NCI-H1694 (cell line): ENCODE measurements at places on chromosomes 2 and 18.

- DNase-seq = no peak
These were observed 15.3 kb upstream of the UGT1A9 start for GRCh38 chr2:233656443-233656842.

DNA sequence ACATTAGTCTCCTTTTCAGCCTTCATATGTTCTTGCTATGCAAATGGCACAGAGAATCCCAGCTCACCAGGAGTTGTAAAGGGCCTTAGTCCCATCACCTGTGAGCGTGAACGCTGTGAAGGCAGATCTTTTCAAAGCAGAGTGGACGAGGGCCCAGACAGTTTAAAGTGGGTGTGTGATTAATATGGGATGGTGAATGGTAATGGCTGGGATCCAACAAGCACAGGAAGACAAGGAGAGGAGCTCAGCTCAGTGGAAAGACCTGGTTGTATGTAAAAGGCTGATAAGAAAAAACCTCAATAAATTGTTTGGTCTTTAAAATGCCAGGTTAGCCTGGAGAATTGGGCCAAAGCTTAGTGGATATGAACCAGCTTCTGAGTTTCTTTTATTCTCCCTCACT, 326.2 kb downstream of the NYAP2 start:
- DNase-seq = no peak

DNA sequence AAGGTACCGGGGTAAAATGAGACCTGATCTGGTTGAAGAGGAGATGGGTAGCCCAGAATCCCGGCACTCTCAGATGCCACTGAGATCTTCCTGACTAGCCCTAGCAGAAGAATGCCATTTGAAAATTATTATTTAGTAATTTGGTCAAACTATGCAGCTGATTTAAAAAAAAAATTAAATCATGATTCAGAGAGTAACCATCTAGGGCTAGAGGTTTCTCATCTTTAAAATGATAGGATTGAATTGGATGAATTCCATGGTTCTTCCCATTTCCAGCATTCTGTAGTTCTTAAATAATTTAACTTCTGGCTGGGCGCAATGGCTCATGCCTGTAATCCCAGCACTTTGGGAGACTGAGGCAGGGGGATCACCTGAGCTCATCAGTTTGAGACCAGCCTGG, 106.1 kb downstream of the MYO1B start:
- DNase-seq = no peak

- no peak for DNase-seq
These were observed 39.0 kb downstream of the RNF152 start for GRCh38 chr18:61853855-61854254.

- no peak for DNase-seq
These were observed 63.9 kb downstream of the LRRFIP1 start for GRCh38 chr2:237691029-237691907.

- DNase-seq = no peak
These were observed 136.2 kb downstream of the LCLAT1 start for GRCh38 chr2:30583204-30583749.

GRCh38 chr2:183684686-183685085, 560.4 kb downstream of the NUP35 start:
- no peak for DNase-seq

DNA sequence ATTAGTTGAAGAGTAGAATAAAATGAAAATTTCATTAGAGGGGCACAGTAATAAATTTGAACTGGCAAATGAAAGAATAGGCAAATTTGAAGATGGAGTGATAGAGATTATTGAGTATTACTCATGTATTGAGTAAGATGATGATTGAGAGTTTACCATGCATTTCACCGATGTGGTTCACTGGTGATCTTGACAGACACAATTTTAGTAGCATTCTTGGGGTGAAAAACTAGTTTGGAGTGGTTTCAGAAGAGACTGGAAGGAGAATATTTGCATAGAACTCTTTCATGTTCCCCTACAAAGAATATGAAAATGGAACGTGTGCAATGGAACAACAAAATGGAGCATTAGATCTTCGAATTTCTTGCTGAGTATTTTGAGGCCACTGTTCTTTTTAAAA, 121.4 kb downstream of the ASXL3 start:
- no peak for DNase-seq

GRCh38 chr2:239814861-239815601, 210.1 kb downstream of the NDUFA10 start:
- no peak for DNase-seq

DNA sequence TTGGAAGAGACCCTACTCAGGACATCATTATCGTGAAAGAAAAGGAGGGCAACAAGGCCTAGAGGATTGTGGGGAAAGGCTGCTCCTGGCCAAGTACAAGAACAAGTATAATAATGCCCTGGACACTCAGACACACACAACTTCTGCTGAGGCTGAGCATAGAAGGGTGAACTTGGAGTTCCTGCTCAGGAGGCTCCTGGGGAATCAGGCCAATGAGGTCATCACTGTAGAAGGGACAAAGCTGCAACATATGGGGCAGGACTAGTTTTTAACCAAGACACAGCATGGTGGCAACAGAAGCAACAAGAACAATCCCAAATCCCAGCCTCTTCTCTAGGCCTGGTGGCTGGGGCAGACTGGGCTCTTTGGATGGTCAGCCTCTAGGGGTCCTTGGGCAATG, 102.6 kb downstream of the POLR1A start:
- DNase-seq = no peak

GRCh38 chr2:150188800-150189199, 298.7 kb downstream of the RND3 start:
- DNase-seq = no peak

DNA sequence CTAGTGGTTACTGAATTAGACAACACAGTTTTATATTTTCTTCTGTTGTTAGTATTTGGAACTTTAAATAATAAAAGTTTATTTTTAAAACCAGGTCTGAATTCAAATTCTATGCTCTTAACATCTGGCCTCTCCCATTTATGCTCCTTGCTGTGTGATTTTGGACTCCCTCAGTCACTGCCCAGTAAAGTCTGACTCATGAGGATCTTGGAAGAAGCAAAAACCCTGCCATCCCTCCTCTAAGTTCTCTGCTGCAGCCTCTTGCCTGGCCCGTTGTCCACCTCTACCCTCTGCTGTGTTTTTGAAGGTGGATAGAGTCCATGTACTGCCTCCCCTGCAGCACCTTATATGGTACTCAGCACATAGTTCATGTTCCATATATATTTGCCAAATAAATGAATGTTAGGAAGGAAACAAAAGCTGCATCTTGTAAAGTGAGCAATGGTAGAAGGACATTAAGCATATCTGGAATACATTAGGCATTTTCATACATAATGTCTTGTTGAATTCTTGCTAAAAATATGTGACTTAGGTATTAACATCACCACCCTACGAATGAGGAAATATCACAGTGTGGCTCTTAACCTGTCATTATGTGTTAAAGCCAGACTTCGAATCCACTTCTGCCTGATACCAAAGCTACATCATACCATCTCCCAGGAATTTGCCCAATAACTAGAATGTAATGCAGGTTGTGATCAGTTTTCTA, 62.1 kb downstream of the THNSL2 start:
- DNase-seq = no peak

- DNase-seq = no peak
These were observed 201.6 kb downstream of the ERBB4 start for GRCh38 chr2:212337036-212337435.

GRCh38 chr2:135454608-135455007, 76.4 kb downstream of the ZRANB3 start:
- DNase-seq = no peak

- DNase-seq = no peak
These were observed 187.4 kb upstream of the NCKAP5 start for GRCh38 chr2:133755480-133756300.

GRCh38 chr2:108942888-108943287, 46.1 kb downstream of the EDAR start:
- no peak for DNase-seq

DNA sequence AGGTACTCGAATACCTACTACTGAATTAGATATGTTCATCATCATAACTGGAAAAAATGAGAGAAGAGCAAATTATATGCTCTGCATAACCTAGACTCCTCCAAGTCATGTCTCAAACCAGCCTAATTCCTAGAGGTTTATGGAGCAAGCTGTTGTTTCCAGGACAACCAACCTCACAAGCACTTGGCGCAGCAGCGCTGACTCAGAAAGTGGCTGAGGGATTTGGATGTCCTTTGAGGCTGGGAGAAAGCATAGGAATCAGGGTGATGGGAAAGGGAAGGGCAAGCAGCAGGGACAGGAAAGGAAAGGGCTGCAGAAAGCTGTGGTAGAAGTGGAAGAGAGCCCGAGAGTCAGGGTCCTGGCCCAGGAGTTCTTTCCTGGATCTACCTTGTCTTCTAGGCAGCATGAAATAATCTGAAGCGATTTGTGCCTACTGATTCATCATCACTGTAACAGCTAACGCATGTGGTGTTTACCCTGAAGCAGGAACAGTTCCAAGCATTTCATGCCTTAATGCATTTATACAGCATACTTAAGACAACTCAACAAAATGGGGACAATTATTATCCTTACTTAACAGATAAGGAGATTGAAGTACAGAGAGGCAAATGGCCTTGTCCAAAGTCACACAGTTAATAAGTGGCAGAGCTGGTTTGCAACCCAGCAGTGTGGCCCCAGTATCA, 3.7 kb downstream of the PLEK start:
- DNase-seq = no peak

DNA sequence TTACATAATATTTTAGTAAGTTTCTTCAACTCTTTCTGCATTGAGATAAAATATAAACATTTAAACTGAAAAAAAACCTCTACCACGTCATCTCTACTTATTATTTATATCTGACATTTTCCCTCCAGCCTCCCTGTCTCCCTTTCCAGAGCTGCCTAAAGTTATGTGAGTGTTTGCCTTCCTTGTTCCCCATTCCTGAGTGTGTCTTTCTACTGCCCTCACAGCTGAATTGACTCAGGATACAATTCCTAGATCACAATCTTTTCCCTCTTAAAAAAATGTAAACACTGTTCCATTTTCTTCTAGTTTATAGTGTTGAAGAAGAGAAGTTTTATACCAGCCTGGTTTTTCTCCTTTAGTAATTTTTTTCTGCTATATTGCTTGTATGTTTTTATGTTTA, 5.3 kb downstream of the TRPM8 start:
- no peak for DNase-seq
